ENCODE measurements at places on chromosomes 13 and 19.

- no peak for DNase-seq
Observed at GRCh38 chr13:97967948-97968347, 14.5 kb downstream of the IPO5 start.

GRCh38 chr13:96053003-96053703 is at the start of gene UGGT2:
UGGT2 (minus strand) TSS chr13:96053401; CDS start chr13:96053312, 89 bp downstream.
- DNase-seq: peak; percentile 76

GRCh38 chr19:12867120-12868099 is 13.8 kb downstream of the DNASE2 start:
- peak; percentile 90 for DNase-seq

GRCh38 chr19:3494051-3494450 is 6.4 kb downstream of the DOHH start:
- no peak for DNase-seq

- DNase-seq: no peak
Observed at GRCh38 chr19:50258918-50259372, 55.5 kb downstream of the MYH14 start.

GRCh38 chr19:821825-822503 is at the start of gene PLPPR3:
PLPPR3 (minus strand) TSS chr19:821955; CDS start chr19:821559, 396 bp downstream.
- DNase-seq: peak; percentile 79

DNA sequence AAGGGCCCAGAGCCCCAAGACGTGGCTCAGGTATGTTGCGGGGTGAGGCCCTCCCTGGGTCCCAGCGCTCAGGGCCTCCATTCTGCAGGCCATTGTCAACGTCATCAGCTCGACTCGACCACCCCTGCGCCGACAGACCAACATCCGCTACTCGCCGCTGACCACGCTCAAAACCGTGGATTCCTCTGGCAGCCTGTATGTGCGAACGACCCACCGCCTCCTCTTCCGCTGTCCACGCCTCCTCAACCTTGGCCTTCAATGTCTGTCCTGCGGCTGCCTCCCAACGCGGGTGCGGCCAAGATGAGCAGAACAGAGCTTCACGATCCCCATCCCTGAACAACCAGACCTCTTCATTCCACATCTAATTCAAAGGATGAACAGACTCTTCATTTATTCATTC is 8.2 kb downstream of the RDH8 start:
- no peak for DNase-seq

GRCh38 chr19:38059897-38060296 is 152.9 kb downstream of the SIPA1L3 start:
- no peak for DNase-seq

GRCh38 chr19:13149628-13150186 is 468 bp downstream of the STX10 start:
- DNase-seq: peak; percentile 27

- no peak for DNase-seq
Observed at GRCh38 chr13:94550062-94550738, 45.8 kb downstream of the TGDS start.

DNA sequence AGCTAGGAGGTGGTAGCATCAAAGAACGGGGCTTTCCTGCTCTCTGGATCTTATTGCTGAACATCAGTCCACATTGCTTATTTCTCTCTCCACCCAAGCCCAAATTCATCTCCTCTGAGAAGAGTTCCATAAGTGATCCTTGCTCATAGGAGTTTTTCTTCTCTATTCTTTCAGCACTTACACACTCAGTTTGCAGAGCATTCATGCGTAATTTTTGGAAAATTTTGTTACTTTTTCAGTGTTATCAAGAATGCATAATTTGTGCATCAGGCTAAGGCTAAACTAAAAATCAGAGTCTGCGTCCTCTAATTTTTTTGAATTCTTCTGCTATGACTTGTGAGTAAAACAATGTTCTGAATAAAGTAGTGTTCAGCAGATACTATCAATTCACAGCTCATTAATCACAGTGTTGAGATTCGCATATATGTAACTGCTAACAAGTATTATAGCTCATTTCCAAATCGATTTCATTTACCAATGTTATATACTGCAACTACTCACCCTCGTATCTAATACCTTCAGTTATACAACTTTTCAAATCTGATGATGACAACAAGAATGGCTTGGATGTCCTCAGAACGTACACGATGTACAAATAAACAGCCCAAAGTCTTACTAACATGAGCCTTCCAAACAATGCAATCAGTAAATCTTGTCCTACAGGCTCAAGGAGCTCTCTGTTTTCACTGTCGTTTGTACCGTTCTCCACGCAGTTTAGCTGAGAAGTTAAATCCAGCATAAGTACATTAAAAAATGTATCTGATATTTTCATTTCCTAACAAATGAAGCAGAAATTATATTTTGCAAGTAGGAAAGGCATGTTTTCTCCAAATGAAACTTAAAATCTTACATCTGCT is 36.4 kb upstream of the STARD13 start:
- DNase-seq: no peak

DNA sequence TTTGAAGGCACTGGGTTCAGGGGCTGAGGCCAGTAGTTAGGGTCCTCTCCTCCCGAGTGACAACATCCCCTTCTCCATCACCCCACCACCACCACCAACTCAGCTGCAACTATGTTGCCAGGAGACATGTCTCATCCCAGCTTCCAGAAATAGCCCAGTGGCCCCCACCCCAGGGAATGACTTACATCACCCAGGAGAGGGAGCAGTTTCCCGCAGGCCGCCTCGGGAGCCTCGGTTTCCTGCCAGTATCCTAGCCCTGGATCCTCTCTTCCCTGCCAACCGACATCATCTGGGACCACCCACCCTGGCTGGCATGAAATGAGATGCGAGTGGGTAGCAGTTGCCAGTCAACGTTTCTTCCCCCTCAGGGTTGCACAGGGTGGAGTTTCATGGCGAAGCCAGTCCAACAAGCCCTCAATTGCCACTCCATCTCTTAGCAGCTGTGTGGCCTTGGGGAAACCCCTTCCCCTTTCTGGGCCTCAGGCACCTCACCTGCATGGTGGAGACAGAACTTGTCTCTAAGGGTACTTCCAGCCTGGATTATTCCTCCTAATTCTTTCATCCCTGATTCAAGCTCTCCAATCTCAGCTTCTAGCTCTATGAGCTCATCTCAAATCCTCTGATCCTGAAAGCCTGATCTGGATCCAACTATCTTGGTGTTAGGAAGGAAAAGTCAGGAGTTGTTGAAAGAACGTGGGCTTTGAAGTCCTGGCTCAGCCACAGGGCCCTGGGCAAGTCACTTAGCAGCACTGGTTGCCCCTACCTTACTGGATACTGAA is 3.9 kb upstream of the GSK3A start:
- DNase-seq: no peak

GRCh38 chr19:44741841-44742329 is 6.6 kb upstream of the BCL3 start:
- DNase-seq: no peak

GRCh38 chr13:77789376-77789775 is 91.9 kb downstream of the SLAIN1 start:
- DNase-seq: no peak

DNA sequence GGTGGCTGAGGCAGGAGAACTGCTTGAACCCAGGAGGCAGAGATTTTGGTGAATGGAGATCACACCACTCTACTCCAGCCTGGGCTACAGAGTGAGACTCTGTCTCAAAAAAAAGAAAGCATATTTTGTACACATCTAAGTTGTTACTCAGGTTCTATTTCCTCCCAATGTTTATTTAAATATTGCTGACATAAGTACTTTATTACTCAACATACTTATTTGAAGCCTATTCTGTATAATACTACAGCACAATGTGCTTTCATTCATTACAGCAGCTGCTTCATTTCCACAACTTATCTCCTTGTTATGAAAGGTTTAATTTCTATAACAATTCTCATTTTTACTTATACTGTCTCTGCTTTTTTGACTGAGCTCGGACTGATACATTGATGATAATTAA is 495.7 kb downstream of the SLITRK1 start:
- no peak for DNase-seq

- DNase-seq: peak; percentile 51
Observed at GRCh38 chr19:42313096-42313839, at the start of gene TMEM145. TMEM145 (plus strand) TSS chr19:42313309; CDS start chr19:42313377, 68 bp downstream.

GRCh38 chr19:41425174-41426115 is 1.7 kb downstream of the B3GNT8 start:
- no peak for DNase-seq

DNA sequence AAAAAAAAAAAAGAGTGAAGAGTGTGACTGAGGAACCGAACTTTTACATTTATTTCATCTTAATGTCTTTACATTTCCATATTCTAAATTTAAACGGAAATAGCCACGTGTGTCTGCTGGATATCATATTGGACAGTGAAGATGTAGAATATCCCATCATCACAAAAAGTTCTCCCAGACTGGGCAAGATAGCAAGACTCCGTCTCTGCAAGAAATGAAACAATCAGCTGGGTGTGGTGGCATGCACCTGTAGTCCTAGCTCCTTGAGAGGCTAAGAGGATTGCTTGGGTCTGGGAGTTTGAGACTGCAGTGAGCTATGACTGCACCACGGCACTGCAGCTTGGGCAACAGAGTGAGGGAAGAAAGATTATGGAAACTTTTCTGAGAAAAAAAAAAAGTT is 3.9 kb downstream of the ZNF579 start:
- DNase-seq: no peak

DNA sequence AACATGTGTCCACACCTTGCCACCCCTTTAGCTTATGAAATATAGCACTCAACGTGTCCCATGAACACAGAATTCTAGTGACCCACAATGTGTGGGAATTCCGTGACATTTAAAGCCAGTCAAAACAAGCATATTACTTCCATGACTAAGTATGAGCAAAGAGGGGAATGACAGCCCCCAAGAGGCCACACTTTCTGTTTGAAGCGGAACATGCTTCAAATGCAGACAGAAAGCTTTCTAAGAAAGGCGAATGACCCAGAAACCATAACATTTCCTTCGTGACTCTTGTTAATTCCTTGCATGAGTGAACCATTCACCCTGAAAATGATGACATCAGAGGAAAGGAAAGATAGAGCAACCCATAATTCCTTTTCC is 122.0 kb upstream of the FNDC3A start:
- DNase-seq: no peak

DNA sequence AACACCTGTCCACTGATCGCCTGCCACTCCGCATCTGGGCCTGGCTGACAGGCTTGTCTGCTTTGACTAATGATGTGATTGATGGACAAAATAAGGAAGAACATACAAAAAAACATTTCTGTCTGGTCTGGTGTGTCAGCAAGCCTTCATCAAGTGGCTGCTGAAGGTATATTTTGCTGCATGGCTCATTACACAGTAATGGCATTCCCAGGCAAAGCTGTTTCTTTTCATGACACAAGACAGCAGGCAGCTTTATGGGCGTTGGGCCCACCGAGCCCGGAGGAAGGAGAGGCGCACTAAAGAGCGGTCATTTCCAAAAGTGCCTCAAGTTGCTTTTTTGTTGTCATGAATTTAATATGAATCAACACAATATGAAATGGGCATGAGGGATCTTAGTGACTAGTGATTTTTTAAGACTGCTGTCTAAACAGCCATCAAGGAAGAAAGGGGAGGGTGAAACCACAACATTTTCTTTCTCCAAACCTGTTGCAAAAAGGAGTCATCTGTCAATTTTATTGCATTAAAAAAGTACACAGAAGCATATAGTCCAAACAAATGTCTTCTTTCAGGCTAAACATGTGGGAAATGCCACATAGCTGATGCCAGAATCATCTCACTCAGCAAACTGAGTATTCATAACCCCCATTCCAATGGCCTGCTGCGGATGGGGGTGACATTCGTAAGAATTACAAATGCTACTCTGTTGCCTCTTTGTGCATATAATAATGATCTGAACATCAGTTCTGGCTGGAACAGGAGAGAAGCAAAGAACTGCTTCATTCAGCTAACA is 476.6 kb downstream of the ZNF536 start:
- no peak for DNase-seq

- no peak for DNase-seq
Observed at GRCh38 chr13:113648216-113648610, 9.8 kb downstream of the ATP4B start.

- no peak for DNase-seq
Observed at GRCh38 chr19:46409191-46409590, 4.2 kb downstream of the CCDC8 start.

- DNase-seq: no peak
Observed at GRCh38 chr19:1211494-1212234, 6.1 kb downstream of the STK11 start.

- no peak for DNase-seq
Observed at GRCh38 chr13:113647351-113648215, 10.4 kb downstream of the ATP4B start.

GRCh38 chr19:49387936-49388372 is at the start of gene KASH5:
KASH5 (plus strand) TSS chr19:49388249; CDS start chr19:49390884, 2,635 bp downstream.
- DNase-seq: no peak

GRCh38 chr19:35347171-35347929 is at the start of gene FFAR1:
FFAR1 (plus strand) TSS chr19:35347902; CDS start chr19:35351552, 3,650 bp downstream.
- DNase-seq: no peak

DNA sequence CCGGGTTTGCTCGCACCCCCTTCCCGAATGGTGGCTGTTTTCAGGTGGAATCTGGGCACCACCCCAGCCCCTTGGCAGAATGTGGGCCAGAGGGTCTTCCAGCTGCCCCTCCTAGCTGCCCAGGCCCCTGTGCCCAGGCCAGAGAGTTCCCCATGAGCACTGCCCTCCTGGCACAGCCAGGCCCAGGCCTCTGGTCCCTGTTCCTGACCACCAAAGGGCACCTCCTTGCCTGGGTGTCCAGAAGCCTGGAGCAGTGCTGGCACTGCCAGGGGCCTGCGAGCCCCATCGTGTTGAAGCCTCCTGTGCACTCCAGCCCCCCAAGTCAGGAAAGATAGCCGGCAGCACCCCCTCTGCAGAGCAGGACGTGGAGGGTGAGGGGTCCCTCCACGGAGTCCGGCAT is 23.4 kb downstream of the PIAS4 start:
- DNase-seq: no peak

DNA sequence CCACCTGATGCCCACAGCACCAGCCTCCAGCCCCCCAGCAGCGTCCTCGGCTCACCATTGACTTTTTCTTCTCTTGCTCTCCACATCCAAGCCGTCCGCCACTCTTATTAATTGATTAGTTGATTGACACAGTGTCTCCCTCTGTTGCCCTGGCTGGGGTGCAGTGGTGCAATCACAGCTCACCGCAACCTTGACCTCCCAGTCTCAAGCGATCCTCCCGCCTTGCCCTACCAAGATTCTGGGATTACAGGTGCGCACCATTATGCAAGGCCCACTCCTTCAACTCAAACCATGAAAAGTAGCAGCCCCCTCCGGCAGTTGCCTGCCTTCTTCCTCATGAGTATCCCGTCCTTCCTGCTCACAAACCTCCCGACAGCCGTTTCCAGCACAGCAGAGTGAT is 921 bp upstream of the TEX29 start:
- no peak for DNase-seq

GRCh38 chr13:30900952-30901749 is 4.9 kb upstream of the MEDAG start:
- DNase-seq: no peak

GRCh38 chr13:95256091-95256490 is 45.2 kb downstream of the ABCC4 start:
- DNase-seq: no peak

- no peak for DNase-seq
Observed at GRCh38 chr13:28889086-28889732, 69.1 kb downstream of the MTUS2 start.

DNA sequence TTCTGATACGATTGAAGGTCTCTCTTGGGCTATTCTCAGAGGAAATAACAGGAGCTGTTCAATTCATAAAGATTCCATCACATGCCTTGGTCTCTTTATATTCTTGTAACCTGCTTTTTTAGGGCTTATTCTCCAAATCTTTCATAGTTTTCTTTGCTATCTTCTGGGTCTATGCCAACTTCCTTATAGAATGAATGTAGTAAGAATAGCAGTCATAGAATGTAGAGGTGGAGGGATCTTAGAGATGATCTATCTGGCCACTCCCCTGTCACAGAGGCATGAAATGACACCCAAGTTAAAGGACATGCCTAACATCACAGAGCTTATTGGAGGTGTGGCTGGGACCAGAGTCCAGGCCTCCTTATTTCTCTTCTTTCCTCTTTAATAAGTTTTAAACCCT is 13.2 kb downstream of the LCP1 start:
- no peak for DNase-seq
